Mammary epithelial cell (primary cell): ENCODE measurements at places on chromosomes 13 and 19. TPM values are rescaled to one million over a fixed set of nuclear protein-coding genes. Genes with fewer than 3 reads are reported as not detected.

FFAR3 gene
- polyA plus RNA-seq: not detected

PSG6 gene
- 0.12 TPM for polyA plus RNA-seq

ZNF560 gene
- 0.05 TPM for polyA plus RNA-seq

FGF14 gene
- 0.02 TPM for polyA plus RNA-seq

SIGLECL1 gene
- not detected for polyA plus RNA-seq

CHAF1A gene
- 24.4 TPM for polyA plus RNA-seq

ZC3H4 gene
- polyA plus RNA-seq: 10.0 TPM

KLK4 gene
- not detected for polyA plus RNA-seq

CD209 gene
- polyA plus RNA-seq: not detected

WDR87 gene
- polyA plus RNA-seq: not detected

CGB8 gene
- polyA plus RNA-seq: not detected

ITPKC gene
- 25.4 TPM for polyA plus RNA-seq

CEACAM4 gene
- polyA plus RNA-seq: not detected

OR7C1 gene
- polyA plus RNA-seq: 0.10 TPM

SLC25A23 gene
- 8.5 TPM for polyA plus RNA-seq

CXCL17 gene
- not detected for polyA plus RNA-seq

PINLYP gene
- 3.5 TPM for polyA plus RNA-seq

SCEL gene
- polyA plus RNA-seq: 1.3 TPM

ZNF626 gene
- polyA plus RNA-seq: 2.9 TPM

GTF2F2 gene
- polyA plus RNA-seq: 25.2 TPM

ZNF763 gene
- 0.57 TPM for polyA plus RNA-seq

F7 gene
- polyA plus RNA-seq: not detected

FCER2 gene
- polyA plus RNA-seq: not detected

STOML3 gene
- not detected for polyA plus RNA-seq

KIR3DL2 gene
- not detected for polyA plus RNA-seq

GIPR gene
- polyA plus RNA-seq: 0.60 TPM

SEMA6B gene
- polyA plus RNA-seq: 0.22 TPM

GSX1 gene
- not detected for polyA plus RNA-seq

BLOC1S3 gene
- 7.3 TPM for polyA plus RNA-seq

RGS9BP gene
- polyA plus RNA-seq: 0.05 TPM

FZR1 gene
- polyA plus RNA-seq: 35.3 TPM

CD70 gene
- 28.9 TPM for polyA plus RNA-seq

CNFN gene
- 4.2 TPM for polyA plus RNA-seq

SIAH3 gene
- not detected for polyA plus RNA-seq

LRRC4B gene
- not detected for polyA plus RNA-seq

ZNF579 gene
- polyA plus RNA-seq: 2.7 TPM

MBD3L3 gene
- not detected for polyA plus RNA-seq

PLA2G4C gene
- 0.28 TPM for polyA plus RNA-seq

CADM4 gene
- 4.5 TPM for polyA plus RNA-seq

ACP7 gene
- 1.3 TPM for polyA plus RNA-seq

CYP2S1 gene
- 0.42 TPM for polyA plus RNA-seq

ZNF256 gene
- 2.1 TPM for polyA plus RNA-seq

TNPO2 gene
- polyA plus RNA-seq: 118 TPM

ZNF749 gene
- polyA plus RNA-seq: 17.0 TPM

ZNF587 gene
- polyA plus RNA-seq: 6.0 TPM

DNAAF3 gene
- 1.3 TPM for polyA plus RNA-seq

SMIM24 gene
- polyA plus RNA-seq: 0.90 TPM

LRRC63 gene
- polyA plus RNA-seq: 0.03 TPM

ISYNA1 gene
- polyA plus RNA-seq: 14.9 TPM

C19orf81 gene
- not detected for polyA plus RNA-seq

PPM1N gene
- polyA plus RNA-seq: 2.3 TPM

PABPC3 gene
- 0.16 TPM for polyA plus RNA-seq

CGB5 gene
- polyA plus RNA-seq: not detected

TEKTIP1 gene
- polyA plus RNA-seq: not detected

ZNF506 gene
- polyA plus RNA-seq: 2.3 TPM

TEAD2 gene
- polyA plus RNA-seq: 20.4 TPM

SIGLEC12 gene
- not detected for polyA plus RNA-seq

SERPINE3 gene
- polyA plus RNA-seq: not detected

BRD4 gene
- 9.9 TPM for polyA plus RNA-seq
